ENCODE measurements at places on chromosomes 12 and 14. TPM values are rescaled to one million over a fixed set of nuclear protein-coding genes. Genes with fewer than 3 reads are reported as not detected.

Gene KRT4
- 18.7 TPM for total RNA-seq

Gene FOXN4
- not detected for total RNA-seq

Gene TAS2R50
- total RNA-seq: 1.0 TPM

Gene PLEKHG7
- 1.3 TPM for total RNA-seq

Gene SPATS2
- total RNA-seq: 18.2 TPM

Gene BHLHE41
- 78.6 TPM for total RNA-seq

Gene GDF3
- 0.20 TPM for total RNA-seq

Gene PRH2
- not detected for total RNA-seq

Gene IGFBP6
- 44.4 TPM for total RNA-seq

Gene LGMN
- total RNA-seq: 96.3 TPM

Gene DNAI7
- 0.72 TPM for total RNA-seq

Gene WSCD2
- total RNA-seq: 0.89 TPM

Gene AKAP6
- total RNA-seq: 6.2 TPM

Gene KLHL33
- total RNA-seq: not detected

Gene LRRC10
- total RNA-seq: not detected

Gene POLE
- total RNA-seq: 16.6 TPM

Gene TAS2R42
- not detected for total RNA-seq

Measured in upper lobe of left lung (tissue), 6 donors.